ENCODE measurements at places on chromosomes 6 and 20.

DNA sequence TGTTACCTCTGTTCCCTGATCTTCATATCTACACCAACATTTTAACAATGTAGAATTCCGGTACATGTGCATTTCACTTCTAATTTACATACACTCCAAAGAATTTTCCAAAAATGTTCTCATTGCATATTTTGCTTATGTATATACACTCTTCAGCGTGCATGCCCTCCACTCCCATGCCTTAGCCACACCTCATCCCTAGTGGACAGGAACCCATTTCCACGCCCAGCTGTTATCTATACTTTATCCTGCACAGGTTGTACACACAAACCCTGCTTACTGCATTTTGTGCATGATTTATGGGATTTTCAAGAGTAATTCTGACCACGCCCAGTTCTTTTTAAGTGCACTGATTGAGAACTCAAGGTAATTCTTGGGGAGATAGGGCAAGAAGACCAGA, 102.4 kb downstream of the TFAP2C start:
- DNase-seq: no peak

DNA sequence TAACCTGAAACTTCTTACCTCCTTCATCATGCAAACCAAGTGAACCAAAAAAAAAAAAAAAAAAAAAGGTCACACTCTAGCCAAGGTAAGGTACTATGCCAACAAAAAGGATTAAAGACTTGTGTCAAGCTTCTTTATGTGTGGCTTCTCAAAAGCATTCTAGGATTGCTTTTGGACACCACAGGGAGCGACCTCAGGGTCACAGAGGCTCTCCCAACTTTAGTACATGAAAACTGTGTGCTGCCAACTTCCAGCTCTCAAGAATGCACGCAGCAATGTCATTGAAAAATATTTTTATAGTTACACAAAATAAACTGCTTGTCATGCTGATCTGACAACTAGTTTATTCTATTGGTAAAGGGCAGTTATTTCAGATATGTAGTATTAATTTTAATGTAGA, 243.8 kb downstream of the PLCB1 start:
- no peak for DNase-seq

GRCh38 chr20:13681248-13682125, 42.8 kb upstream of the TASP1 start:
- DNase-seq: no peak

DNA sequence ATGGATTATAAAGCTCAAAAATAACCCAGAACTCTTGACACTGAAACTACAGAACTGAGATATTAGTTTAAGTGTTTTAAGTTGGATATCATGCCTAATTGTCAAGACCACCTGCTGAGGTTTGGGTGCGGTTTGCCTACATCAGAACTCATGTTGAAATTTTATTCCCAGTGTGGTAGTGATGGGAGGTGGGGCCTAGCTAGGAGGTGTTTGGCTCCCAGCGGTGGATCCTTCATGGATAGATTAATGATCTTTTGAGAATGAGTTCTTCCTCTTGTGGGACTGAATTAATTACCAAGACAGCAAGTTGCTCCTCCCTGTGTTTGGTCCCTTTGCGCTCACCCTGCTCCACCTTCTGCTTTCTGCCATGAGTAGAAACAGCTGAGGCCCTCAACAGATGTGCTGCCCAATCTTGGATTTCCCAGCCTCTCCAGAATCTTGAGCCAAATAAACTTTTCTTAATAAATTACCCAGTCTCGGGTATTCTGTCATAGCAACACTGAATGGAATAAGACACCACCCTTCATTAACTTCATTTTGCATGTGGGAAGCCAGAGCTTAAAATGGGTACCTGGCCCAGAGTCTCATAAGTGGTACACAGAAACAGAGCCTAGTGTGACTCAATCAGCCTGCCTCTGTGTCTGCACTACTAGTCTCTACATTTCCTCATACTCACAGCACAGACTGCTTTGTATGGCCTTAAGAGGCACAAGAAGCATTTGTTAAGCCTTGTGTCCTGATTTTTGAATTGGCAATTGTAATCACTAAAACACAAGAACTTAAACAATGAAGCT, 158.4 kb downstream of the IBTK start:
- DNase-seq: no peak

GRCh38 chr6:37634238-37634826, 63.4 kb downstream of the MDGA1 start:
- DNase-seq: no peak
